Glutamatergic neuron (in vitro differentiated cells): ENCODE measurements at places on chromosomes 2 and 18. TPM values are rescaled to one million over a fixed set of nuclear protein-coding genes. Genes with fewer than 3 reads are reported as not detected.

Gene WNT10A
- total RNA-seq, result 0.17 TPM

Gene NEURL3
- not detected for total RNA-seq

Gene SEMA4C
- total RNA-seq, result 119 TPM

Gene AOX1
- 0.32 TPM for total RNA-seq

Gene APCDD1
- total RNA-seq, result 171 TPM

Gene CCBE1
- 0.81 TPM for total RNA-seq

Gene PLEKHA3
- 26.3 TPM for total RNA-seq

Gene FZD7
- 19.0 TPM for total RNA-seq

Gene LDLRAD4
- total RNA-seq, result 0.29 TPM

Gene KIF3C
- 210 TPM for total RNA-seq

Gene PAX3
- total RNA-seq, result 31.2 TPM

Gene ASIC4
- total RNA-seq, result 5.4 TPM

Gene PDE6D
- total RNA-seq, result 47.1 TPM

Gene SERPINB2
- not detected for total RNA-seq

Gene LIPG
- total RNA-seq, result 10.2 TPM

Gene SOX11
- total RNA-seq, result 576 TPM

Gene UGT1A1
- not detected for total RNA-seq

Gene OTX1
- total RNA-seq, result 0.15 TPM

Gene HOXD3
- not detected for total RNA-seq

Gene C1GALT1C1L
- 0.49 TPM for total RNA-seq

Gene HAT1
- 19.9 TPM for total RNA-seq

Gene RAX
- total RNA-seq, result not detected

Gene SGPP2
- total RNA-seq, result 2.1 TPM

Gene MROH2A
- not detected for total RNA-seq

Gene NEB
- total RNA-seq, result 0.59 TPM

Gene REG1B
- not detected for total RNA-seq

Gene NR4A2
- 2.2 TPM for total RNA-seq

Gene RELCH
- total RNA-seq, result 44.6 TPM

Gene PTMA
- 948 TPM for total RNA-seq

Gene DPP10
- 15.1 TPM for total RNA-seq

Gene GAL3ST2
- 0.42 TPM for total RNA-seq
